ENCODE measurements at places on chromosomes 13 and 19.

- DNase-seq, result no peak
Observed at GRCh38 chr13:111212517-111212873, 97.4 kb downstream of the ARHGEF7 start.

- DNase-seq, result no peak
Observed at GRCh38 chr13:49220856-49221589, 885 bp downstream of the MLNR start.

DNA sequence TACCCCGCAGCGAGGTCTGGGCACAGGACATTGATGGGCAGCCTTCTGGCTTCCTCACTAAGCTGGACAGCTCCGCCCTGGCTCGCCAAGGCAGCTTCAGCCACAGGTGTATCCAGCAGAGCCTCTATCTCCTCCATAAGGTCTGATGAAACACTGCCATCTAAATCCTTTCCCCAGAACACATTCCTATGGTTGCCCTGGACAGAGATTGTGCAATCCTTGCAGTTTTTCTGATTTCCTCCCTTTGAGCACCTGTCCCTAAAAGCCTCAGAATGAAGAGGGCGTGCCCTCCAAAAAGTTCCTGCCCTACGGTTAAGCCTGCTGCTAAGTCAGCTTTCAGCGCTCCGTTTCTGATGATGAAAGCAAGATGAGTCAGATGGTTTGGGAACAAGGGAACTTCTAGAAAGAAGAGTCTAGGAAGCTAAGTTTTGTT lies 21.0 kb downstream of the CLEC4M start:
- no peak for DNase-seq

- DNase-seq, result no peak
Observed at GRCh38 chr19:49799798-49800376, 13.2 kb downstream of the FUZ start.

DNA sequence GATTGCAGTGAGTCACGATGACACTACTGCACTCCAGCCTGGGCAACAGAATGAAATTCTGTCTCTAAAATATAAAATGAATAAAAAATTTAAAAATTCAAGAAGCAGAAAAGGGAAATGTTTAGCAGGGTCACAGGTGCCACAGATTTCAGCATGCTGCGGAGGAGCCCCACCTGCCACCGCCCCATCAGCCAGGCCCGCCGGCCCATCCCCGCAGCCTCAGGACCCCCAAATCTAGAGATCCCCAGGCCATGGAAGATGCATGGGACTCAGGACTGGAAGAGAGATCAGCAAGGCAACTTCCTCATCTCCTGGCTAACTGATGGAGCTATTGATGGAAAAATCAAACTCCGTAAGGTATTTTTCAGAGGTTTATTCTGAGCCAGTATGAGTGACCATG lies 208.2 kb downstream of the UQCRFS1 start:
- DNase-seq, result no peak

DNA sequence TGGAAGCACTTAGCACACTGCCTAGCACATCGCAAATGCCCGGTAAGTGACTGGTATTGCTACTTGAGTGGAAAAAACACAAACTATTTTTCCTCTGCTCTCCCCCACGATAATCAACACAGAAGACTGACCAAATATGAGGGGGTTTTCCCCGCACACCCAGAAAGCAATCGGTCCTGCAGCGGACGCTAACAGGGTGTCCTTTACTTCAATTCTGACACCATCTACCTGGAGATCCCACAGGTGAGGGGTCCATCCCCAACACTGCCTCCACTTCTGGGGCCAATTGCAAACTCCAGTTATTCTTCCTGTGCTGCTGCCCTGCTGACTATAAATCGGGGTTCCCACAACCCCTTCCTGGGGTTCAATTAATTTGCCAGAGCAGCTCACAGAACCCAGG lies 26.2 kb upstream of the PLEKHF1 start:
- DNase-seq, result no peak

- DNase-seq, result no peak
Observed at GRCh38 chr13:111117289-111117688, 2.2 kb downstream of the ARHGEF7 start.

DNA sequence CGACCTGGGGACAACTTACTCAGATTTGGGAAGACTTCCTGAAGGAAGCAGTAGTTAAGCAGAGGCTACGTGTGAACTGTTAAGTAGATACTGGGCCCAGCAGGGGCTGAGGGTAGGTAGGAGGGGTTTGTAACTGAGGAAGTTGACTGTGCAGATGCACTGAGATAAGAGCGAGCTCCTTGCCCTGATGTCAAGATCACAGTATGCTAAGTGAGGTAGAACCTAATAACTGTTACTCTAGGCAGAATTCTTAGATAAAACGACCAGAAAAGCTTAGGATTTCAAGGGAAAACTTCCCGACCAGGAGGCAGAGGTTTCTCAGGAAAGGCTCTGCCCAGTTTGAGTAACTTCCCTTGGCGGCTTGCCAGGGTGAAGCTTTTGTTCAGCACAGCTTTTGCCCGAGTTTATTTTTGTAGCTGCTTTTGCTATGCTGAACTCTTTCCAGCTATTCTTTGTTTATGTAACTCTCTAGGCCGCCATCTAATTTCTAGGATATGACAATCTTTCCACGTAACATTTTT lies 632.1 kb downstream of the DIAPH3 start:
- no peak for DNase-seq

- no peak for DNase-seq
Observed at GRCh38 chr13:60759499-60759898, 362.5 kb downstream of the TDRD3 start.

DNA sequence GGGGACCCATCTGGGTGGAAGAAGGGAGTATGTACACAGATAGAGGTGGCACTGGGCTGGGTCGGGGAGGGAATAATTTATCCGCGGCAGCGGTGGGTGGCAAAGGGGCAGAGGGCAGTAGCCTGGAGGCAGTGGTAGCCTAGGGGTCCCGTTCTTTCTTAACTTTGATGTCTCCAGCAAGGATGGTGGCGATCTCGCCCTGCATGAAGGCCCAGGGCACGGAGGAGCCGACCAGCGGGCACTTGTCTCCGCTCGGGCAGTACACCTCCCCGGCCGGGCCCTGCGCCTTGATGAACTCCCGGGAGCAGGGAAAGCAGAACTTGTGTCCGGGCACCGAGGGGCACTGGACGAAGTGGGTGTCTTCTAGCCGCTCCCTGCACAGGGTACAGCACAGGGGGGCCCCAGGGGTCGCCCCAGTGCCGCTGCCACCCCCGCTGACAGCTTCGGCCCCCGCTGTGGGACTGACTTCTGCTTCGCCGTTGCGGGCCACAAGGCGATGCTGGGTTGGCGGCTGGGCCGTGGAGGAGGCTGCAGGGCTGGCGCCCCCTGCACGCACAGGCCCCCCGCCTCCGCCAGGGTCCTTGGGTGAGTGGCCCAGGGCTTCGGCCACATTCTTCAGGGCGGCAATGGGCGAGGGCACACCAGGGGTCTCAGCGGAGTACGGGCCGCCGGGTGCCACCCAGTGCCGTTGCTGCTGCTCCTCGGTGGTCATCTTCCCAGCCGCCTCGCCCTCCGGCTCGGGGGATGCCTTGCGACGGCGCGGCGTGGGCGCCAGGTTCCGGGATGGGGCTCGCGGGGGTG lies 1.9 kb downstream of the IRF2BP1 start:
- no peak for DNase-seq

- DNase-seq, result peak; percentile 65
Observed at GRCh38 chr13:110340812-110341444, 33.8 kb downstream of the COL4A2 start.

- no peak for DNase-seq
Observed at GRCh38 chr19:30788105-30788765, 416.1 kb downstream of the ZNF536 start.

- DNase-seq, result no peak
Observed at GRCh38 chr13:45838171-45838745, 13.3 kb downstream of the SIAH3 start.

DNA sequence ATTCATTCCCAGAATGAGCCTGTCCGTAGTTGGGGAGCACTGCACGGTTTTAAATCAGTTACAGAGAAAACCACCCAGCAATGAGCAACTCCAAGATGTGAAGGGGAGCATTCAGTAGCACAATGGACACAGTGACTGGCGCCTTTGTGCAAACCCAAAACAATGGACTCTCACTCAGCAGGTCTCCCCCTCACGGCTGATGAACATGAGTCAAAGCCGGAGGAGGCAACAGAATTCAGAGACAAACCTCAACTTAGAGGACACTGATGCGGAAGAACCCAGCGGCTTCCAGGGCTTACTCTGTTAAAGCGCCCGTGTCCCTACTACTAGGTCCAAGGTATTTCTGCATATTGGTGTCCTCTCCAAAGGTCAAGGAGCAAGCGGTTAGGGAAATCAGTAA lies 17.7 kb downstream of the PLEKHF1 start:
- DNase-seq, result no peak

DNA sequence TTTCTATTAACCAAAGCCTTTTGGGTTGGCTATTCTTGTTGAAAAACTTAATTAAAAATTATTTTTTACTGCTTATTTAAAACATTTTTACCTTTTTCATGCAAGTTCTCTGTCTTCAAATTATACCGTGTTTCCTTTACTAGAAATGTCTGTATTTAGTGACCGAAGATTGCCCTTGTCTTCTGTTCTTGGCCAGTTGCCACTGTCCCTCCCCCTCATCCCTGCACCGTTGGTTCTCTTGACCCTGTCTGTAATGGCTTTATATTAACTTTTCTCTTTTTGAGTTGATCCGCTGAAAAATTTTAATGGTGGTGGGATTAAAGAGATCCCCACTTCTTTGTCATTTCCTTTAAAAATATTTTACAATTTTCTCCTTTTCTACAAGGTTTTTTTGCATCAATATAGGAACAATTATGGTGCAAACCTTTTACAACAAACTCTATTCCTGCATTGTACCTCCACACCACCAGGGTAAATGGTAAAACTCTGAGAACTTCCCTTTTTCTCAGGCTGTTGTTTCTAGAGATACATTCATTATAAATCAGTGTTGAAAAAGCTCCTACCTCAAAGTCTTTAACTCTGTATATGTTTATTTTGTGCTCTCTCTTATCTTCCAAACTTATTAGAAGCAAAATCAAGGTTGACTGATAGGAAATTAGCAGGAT lies 12.9 kb upstream of the RNF113B start:
- no peak for DNase-seq

GRCh38 chr19:48403606-48404005 lies 10.1 kb downstream of the GRIN2D start:
- peak; percentile 67 for DNase-seq

DNA sequence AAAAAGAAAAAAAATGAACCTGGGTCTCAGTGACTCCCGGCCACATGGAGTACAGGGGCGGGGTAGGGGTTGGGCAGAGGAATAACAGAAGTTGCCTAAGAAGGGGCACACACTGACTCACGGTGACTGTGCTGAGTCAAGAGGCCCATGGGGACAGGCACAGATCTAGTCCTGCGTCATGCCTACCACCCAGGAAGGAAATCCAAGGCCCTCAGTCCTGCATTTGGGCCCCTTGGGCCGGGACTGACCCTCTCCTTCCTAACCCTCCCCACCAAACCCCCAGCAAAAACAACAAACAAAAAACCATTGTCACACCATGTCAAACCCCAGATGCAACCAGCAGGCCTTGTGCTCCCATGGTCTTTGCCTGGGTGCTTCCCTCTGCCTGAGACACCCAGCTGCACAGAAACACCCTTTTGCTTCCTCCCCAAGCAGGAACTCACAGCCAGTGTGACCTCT lies 9.6 kb upstream of the NOTCH3 start:
- no peak for DNase-seq

DNA sequence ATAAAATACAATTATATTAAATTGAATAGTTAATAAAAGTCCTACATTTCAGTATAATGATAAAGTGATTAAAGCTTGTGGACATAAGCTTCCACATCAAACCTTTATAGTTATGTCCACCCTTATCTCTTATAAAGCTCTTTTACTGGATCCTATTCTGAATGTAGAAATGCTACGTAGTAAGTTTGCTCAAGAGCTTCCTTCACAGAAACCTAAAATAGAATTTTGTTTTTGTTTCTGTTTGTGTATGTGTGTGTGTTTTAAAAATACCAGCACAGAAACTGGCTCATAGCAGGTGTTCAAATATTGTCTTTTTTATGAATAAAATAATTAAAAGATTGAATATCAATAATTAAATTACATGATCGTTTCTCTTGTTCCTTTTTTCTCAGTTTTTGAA lies 21.0 kb upstream of the UFM1 start:
- no peak for DNase-seq

All from activated CD4-positive, alpha-beta memory T cell treated with anti-CD3 and anti-CD28 coated beads, Interleukin-2, amount 10 ng/mL, durations not matched to agents 7 days and 5 days (primary cell).